Hematopoietic multipotent progenitor cell treated with erythropoietin and hydrocortisone succinate and interleukin-3 and kit ligand, for 6 days (in vitro differentiated cells): ENCODE measurements at places on chromosomes 1 and 21.
A peak's percentile ranks its signal among the peaks of the same experiment; 100 is the strongest.

DNA sequence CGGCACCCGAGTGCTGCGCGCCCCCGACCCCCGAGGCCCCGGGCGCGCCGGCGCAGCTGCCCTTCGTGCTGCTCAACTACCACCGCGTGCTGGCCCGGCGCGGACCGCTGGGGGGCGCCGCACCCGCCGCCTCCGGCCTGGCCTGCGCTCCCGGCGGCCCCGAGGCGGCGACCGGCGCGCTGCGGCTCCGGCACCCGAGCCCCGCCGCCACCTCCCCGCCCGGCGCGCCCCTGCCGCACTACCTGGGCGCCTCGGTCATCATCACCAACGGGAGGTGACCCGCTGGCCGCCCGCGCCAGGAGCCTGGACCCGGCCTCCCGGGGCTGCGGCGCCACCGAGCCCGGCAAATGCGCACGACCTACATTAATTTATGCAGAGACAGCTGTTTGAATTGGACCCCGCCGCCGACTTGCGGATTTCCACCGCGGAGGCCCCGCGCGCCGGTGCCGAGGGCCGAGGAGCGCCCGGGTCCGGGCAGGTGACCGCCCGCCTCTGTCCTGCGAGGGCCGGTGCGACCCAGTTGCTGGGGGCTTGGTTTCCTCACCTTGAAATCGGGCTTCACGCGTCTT lies 49.0 kb downstream of the SIM2 start:
- peak; percentile 48 for DNase-seq

DNA sequence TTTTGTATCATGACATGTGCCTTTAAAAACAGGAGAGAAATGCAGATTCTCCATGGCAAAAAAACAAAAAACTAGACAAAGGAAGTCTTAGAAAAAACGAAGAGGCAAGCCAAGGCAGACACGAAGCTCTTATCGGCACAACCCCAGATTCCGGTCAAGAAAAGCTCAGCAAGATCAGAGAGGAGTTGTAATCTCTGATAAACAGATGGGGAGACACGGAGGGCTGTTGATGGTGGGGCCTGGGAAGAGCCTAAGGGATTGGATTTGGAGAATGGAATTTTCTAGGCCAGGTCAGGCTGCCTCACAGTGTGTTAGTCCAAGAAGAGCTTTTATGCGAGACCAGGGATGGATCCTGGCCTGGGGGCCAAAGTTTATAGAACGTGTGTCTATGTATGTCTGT lies 96.2 kb upstream of the AKT3 start:
- DNase-seq, result peak; percentile 6

DNA sequence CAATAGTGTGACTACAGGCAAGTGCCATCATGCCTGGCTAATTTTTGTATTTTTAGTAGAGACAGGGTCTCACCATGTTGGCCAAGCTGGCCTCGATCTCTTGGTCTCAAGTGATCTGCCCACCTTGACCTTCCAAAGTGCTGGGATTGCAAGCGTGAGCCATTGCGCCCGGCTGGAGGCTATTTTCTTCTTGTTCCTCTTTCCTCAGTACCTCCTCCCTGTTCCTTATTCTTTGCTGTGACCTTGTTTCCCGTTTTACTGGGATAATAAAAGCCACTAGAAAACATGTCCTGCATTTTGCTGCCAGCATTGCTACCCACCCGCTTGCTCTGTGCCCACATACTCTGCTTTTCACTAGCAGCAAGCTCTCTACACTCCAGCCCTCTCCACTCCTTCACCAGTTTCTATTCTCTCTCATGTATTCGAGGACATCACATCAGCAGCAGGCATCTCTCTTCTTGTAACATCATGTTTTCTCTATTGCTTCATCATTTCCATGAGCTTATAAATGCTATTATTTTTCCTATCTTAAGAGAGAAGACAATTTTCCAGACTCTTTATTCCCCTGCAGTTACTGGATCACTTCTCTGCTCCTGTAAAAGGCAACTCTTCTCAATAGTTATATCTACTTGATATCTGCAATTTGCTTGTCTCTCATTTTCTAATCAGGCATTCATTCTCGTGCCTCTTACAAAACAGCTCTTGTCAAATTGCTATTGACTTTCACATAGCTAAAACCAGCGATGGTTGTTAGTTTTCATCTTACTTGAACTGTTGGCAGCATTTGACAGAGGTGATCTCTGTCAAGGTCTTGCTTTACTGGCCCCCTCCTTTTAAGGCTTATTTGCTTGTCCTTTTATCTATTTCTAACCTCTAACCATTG lies 34.5 kb upstream of the C21orf91 start:
- no peak for DNase-seq

DNA sequence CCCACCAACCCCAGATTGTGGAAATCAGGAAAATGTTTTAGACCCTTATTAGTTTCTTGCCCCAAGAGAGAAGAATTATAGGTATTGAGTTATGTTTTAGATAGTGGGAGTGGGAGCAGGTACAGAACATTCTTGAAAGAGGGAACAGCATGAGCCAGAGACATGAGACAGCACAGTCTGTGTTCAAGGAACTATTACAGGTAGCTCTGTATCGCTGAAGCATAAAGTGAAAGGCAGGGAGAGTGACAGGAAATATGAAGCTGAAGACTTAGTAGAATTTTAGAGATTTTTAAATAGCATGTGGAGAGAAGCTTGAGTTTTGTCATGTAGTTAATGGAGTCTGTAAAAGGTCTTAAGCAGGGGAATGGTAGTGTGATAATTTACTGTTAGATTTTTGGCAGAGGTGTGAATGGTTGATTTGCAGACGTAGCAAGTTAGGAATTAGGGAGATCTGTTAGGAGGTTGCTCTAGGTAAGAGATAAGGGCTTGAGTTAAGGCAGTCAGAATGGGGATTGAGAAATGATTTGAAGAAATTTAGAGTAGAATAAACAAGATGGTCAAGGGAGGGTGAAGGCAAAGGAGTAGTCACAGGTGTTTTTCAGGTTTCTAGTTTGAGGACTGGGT lies 11.6 kb downstream of the SUCO start:
- no peak for DNase-seq

- DNase-seq, result no peak
These were observed 20.5 kb downstream of the MX1 start for GRCh38 chr21:41446586-41446985.

DNA sequence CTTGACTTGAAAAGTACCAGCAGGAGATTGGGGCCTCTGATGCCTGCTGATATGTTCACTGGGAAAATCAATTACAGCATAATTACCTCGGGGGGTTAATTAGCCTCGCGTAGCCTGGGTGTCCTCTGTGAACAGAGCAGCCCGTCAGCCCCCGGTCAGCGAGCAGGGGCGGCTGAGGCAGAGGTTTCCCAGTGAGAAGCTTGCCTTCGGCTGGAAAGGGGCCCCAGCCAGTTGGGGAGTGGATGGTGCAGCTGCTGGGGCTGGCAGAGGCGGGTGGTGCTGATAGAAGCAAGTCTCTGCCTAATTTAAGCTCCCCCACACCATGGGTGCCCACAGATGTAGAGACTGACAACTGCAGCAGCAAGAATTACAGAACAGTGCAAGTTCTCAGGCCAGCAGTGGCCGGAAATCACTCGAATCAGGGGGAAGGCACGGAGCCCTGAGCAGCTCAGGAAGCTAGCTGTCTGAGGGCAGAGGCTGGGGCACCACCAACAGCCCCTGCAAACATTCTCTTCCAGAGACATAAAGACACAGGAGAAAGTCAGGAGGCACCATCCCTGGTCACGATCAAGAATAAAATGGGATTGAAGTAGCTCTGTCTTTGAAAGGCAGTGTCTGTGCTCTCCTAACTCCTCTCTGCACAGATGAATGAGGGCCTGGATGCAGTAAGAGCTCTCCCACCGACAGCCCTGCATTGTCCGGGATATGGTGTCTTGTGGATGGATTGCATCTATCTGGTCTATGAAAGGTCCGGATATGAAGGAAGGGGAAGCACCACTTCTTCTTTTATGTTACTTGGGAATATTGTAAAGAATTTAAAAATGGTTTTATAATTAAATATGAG lies 166.5 kb upstream of the CD34 start:
- DNase-seq, result no peak

DNA sequence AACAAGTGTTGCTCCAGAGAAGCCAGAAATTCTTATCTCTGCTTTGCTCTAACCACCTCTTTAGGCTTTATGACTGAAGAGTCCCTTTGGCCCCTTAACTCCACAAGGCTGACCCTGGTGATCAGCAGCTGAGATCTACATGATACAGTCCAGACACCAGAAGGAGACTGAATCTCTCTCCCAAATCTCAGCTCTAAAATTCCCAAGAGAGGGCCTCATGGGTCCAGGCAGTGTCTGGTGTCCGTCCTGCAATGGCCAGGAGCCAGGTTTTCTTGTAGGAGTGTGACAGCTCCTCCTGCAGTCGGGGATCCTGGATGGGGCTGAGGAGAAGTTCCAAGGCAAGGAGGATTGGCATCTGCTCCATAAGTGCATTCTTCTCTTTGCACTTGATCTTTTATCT lies 35.3 kb downstream of the L1TD1 start:
- DNase-seq, result no peak

DNA sequence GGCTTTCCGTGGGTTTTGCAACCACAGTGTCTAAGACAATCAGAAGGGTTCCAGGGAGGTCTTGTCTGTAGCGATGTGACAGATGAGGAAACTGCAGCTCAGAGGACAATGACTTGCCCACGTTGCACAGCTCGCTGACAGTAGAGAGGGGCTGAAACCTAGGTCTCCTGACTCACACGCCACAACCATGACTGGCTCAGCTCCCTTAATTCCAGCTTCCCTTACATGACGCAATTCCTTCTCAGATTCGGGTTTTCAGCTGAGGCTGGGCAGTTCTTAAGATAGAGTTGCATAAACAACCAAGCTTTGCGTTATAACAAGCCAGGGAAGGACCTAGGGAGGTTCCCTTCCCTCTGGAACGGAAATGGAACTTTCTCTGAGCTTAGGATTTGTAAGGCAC lies 36.3 kb downstream of the DHCR24 start:
- DNase-seq, result no peak

DNA sequence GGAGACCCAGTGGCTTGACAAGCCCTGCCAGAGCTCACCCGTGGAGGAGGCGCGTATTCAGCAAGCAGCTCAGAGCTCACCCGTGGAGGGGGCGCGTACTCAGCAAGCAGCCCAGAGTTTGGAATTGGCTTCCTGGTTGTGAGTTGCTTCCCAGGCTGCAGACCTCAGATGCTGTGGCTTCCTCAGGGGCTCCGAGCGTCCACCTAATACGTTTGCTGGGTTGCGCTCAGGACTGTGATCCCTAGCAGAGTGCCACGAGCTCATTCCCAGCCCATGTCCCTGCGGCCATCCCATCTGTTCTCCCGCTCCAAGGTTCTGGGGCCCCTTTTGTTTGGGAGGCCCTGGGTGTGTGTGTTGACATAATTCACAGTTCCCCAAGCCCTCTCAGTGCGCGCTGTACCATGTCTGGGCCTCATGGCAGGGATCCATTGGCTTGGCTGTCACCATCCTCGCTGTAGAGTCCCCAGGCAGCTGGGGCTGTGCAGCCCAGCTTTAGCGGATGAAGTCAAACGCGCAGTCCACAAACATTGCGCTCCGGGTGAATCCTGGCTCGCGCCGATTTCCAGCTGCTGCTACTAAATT lies 3.6 kb downstream of the AJAP1 start:
- DNase-seq, result no peak

GRCh38 chr1:30385246-30385995 lies 338.0 kb downstream of the MATN1 start:
- no peak for DNase-seq

- no peak for DNase-seq
These were observed 95.8 kb downstream of the VWA5B1 start for GRCh38 chr1:20386323-20387081.

DNA sequence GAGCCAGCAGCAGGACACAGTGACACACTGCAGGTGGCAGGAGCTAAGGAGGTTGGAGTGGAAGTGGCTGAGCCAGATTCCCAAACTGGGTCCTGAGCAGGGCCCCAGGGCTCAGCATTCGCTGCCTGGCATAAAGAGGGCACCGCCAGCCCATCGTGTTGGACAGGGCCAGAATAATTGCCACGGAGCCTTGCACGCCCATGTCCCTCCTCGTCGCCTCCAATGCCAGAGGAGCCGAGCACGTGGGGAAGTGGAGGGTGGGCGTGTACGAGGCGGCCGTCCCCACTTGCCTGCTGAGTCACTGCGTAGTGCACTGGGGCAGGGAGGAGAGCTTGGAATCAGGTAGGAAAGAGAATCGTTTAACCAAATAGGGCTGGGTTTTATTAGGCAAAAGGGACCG lies 26.1 kb upstream of the LRRC47 start:
- DNase-seq, result no peak

- DNase-seq, result peak; percentile 61
These were observed 1.1 kb downstream of the CTPS1 start for GRCh38 chr1:40980453-40981121.

GRCh38 chr21:26840912-26841311 lies 4.3 kb downstream of the ADAMTS1 start:
- DNase-seq, result no peak

DNA sequence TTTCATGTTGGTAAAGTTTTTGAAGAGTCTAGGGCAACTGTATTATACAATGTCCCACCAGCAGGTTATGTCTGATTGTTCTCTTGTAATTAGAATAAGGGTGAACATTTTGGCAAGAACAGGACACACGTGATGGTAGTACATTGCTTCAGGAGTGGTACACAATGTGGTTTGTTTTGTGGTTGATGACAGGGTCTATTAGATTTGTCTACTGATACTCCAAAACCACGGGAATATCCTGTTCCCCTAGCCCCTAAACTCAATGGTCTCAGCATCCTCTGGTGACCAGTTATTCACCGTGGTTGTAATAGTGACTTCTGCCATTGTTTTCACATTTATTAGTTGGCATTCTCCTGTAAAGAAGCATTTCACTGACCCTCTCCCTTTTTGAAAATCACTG lies 22.1 kb upstream of the ACTA1 start:
- no peak for DNase-seq

- no peak for DNase-seq
These were observed 51.7 kb downstream of the TOR1AIP2 start for GRCh38 chr1:179825798-179826460.

GRCh38 chr1:193070386-193070753 lies 11.0 kb downstream of the RO60 start:
- DNase-seq, result peak; percentile 52

- DNase-seq, result no peak
These were observed 85.9 kb upstream of the SLC25A33 start for GRCh38 chr1:9453375-9453774.

DNA sequence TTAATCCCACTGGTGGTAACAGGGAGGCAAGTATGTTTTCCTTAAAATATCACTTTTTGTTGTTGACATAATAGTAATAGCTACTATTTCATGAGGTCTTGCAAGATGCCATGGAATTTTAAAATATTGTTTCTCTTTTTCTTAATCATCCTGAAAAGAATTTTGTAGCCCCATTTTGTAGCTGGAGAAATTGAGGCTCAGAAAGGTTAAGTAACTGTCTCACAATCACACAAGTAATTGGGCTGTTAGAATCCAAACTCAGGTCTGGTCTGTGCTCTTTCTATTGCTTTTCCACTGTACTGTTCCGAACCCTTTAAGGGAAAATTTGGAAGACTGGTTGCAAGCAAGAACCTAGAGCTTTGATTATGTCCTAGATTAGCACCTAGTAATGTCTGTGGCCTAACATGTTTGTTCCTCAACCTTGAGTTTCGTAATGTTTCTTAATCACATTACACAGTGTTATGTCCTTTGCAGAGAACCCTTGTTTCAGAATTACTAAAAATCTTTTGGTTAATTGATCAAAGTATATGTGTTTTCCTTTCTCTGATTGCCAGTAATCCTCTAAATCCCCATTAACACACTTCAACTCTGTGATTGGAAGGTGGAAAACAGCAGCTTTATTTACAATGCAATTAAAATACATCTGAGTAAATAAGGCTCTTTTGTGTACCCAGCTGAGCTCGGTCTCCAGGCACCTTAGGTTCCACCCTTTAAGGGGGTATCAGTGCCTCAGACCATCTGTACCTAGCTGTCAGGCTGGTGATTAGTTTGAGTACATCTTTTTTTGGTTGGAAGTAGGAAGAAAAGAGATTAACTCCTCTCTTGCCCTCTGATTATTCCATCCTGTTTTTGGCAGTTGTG lies 10.4 kb downstream of the LRRC42 start:
- DNase-seq, result no peak

- DNase-seq, result peak; percentile 43
These were observed 689.6 kb downstream of the USP25 start for GRCh38 chr21:16419188-16419921.
